ENCODE measurements at places on chromosomes 1 and 21.

- no peak for DNase-seq
Observed at GRCh38 chr1:95309031-95309471, 75.0 kb downstream of the RWDD3 start.

GRCh38 chr1:76430531-76430930 lies 356.0 kb downstream of the ST6GALNAC3 start:
- DNase-seq: no peak

DNA sequence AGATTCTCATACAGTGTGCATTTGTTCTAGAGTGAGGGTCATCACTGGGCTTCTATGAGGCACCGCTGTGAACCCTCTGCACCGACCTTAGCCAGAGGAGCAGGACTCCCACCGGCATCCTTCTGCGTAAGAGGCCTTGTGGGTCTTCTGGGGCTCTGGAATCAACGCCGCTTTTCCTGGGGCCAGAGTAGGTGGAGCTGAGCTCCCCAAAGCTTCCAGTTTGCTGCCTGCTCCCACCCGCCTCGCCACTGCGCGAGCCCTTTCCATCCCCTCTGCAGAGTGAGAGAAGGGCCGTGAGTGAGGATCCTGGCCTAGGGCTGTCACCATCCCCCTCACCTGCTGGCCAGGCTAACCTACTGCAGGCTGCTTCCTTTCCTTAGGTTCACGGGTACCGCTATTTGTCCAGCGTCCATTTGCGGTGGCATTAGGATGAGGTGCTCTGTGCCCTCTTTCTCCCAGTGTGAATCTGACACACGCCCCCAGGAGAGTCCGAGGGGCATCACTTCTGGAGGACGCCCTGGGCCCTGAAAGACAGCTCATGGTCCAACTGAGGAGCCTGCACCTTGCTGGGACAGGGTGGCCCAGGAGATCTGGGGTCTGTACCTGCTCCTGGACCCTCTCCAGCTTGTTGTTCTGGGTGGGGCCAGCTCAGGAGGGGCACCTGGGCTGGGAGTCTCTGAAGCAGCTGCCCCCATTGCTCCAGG lies 36.2 kb downstream of the UMODL1 start:
- no peak for DNase-seq

- no peak for DNase-seq
Observed at GRCh38 chr1:10665930-10666850, 130.3 kb downstream of the CASZ1 start.

DNA sequence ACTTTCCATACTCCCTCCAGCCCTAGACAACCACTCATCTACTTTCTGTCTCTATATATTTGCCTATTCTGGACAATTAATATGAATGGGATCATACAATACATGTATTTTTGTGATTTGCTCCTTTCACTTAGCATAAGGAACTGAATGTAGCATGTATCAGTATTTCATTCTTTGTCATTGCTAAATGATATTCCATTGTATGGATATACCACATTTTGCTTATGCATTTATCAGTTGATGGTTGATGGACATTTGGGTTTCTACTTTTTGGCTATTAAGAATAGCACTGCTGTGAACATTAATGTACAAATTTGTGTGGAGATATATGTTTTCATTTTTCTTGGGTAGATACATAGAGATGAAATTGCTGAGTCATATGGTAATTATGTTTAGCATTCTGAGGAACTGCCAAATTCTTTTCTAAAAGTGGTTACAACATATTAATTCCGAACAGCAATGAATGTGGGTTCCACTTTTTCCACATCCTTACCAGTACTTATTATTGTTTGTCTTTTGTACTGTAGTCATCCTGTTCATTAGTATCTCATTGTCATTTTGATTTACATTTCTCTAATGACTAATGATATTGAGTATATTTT lies 121.0 kb downstream of the LRRC40 start:
- DNase-seq: no peak

- DNase-seq: no peak
Observed at GRCh38 chr1:162878000-162878596, 17.1 kb upstream of the CCDC190 start.

GRCh38 chr1:99758073-99758511 lies 8.3 kb downstream of the FRRS1 start:
- no peak for DNase-seq

GRCh38 chr1:170959385-170959784 lies 24.1 kb downstream of the MROH9 start:
- no peak for DNase-seq

- no peak for DNase-seq
Observed at GRCh38 chr1:30234091-30234490, 489.3 kb downstream of the MATN1 start.

DNA sequence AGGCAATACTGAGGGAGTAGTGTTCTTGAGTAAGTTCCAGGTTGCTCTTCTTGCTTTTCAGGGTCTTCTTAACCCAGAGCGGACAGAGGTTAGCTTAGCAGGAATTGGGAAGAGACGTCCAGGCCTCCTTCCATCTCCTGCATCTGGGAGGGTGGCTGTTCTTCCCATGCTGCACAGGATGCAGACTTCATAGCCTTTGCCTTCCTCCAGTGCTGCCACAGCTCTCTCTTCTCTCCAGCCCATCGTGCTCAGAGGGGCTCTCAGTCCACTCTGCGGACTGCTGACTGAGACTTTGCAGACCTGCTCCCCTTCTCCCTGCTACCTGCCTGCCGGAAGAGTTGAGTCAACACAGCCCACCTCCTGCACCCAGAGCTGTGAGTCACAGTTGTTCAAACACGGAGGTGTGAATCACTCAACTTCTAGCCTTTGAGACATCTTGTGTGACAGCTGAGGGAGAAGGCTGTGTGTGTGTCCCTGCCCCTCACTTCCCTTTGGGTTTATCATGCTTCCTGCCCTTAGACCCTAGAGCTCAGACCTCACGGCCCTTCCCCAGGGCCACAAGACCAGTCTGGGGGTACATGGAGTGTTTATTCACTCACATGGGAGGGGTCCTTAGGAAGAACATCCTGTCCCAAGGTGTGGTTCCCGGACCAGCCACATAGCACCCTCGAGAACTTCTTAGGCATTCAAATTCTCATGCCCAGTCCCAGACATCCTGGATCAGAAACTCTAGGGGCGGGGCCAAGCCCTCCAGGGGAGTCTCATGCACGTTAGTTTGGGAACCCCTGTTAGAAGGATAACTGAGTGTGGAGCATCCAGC lies 158.3 kb upstream of the CACNA1E start:
- DNase-seq: peak; percentile 22

GRCh38 chr1:201895913-201896807 lies 7.5 kb downstream of the SHISA4 start:
- DNase-seq: peak; percentile 69

- DNase-seq: no peak
Observed at GRCh38 chr21:42073145-42074099, 2.3 kb downstream of the UMODL1 start.

DNA sequence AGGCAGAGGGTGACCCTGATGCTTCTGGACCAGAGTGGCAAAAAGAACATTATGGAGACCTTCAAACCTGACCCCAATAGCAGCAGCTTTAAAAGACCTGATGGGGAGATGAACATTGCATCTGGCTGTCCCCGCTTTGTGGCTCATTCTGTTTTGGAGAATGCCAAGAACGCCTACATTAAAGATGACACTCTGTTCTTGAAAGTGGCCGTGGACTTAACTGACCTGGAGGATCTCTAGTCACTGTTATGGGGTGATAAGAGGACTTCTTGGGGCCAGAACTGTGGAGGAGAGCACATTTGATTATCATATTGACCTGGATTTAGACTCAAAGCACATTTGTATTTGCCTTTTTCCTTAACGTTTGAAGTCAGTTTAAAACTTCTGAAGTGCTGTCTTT lies 45.8 kb downstream of the TRAF5 start:
- no peak for DNase-seq

DNA sequence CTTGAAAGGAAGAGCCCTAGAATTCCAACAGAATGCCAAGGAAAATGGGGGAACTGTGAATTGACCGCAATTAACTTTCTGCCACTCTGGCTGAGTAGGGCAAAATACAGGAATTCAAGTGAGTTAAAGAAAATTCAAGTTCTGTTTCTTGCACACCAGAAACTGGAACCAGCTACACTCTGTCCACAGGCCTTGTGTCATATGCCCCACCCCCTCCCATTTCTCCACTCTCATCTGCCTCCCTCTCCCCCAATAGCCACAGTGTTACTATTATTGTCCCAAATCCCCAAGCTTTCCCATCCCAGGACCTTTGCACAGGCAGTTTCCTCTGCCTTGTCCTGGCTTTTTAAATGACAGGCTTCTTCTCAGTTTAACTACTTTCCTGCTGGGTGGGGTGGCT lies 4.3 kb upstream of the STK40 start:
- DNase-seq: no peak

DNA sequence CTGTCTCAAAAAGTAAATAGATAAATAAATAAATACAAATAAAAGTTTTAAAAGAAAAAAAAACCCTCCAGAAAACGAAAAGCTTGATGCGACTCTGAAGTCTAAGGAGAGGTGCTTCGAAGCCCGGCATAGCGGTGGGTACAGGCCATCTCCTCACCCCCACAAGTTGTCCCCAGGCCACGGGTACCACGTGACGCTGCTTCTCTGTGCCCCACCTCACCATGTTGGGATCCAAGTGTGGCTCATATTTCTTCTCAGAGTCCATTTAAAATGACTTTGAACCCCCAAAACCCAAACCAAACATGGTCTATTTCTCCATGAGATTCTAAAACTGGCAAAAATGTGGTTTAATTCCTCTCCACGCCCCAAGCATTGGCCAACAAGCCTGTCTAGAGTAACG lies 32.9 kb upstream of the ZC3H12A start:
- no peak for DNase-seq

GRCh38 chr1:172699111-172699510 lies 40.2 kb downstream of the FASLG start:
- DNase-seq: peak; percentile 72

- DNase-seq: no peak
Observed at GRCh38 chr1:26156285-26157038, 2.4 kb upstream of the FAM110D start.

GRCh38 chr1:99771513-99771918 lies 5.1 kb upstream of the FRRS1 start:
- no peak for DNase-seq

- DNase-seq: no peak
Observed at GRCh38 chr1:29176576-29176975, 5.1 kb downstream of the SRSF4 start.

DNA sequence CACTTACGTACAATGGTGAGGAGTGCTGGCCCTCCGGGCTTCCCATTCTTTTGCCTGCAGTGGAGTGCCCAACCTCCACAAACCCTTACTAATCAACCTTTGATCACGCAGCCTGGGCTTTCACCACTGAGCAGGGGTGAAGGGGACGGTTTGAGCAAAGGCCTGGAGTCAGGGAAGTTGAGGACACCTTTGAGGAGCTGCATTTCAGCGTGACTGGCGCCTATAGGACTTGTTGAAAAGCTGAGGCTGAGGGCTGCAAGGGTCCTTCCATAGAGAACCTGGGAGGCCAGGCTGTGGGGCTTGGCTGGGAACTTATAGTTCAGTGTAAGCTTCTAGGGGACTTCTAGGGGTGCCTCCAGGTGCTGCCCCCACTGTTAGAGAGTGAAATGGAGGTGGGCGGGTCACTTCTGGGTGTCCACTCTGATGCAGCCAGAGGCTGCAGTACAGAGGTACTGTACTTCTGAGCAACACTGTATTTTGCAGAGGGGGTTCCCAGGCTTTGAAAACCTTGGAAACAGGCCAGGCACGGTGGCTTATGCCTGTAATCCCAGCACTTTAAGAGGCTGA lies 9.8 kb downstream of the SYTL1 start:
- DNase-seq: no peak

- peak; percentile 76 for DNase-seq
Observed at GRCh38 chr1:233326811-233327650, 493 bp upstream of the MAP3K21 start.

- DNase-seq: no peak
Observed at GRCh38 chr1:106998431-106999002, 58.0 kb upstream of the PRMT6 start.

GRCh38 chr21:16330908-16331268 lies 601.1 kb downstream of the USP25 start:
- no peak for DNase-seq

GRCh38 chr1:213330281-213330680 lies 279.2 kb downstream of the RPS6KC1 start:
- DNase-seq: no peak

GRCh38 chr1:213277036-213277435 lies 226.0 kb downstream of the RPS6KC1 start:
- no peak for DNase-seq

GRCh38 chr1:114298008-114298407 lies 144.3 kb upstream of the SYT6 start:
- no peak for DNase-seq

DNA sequence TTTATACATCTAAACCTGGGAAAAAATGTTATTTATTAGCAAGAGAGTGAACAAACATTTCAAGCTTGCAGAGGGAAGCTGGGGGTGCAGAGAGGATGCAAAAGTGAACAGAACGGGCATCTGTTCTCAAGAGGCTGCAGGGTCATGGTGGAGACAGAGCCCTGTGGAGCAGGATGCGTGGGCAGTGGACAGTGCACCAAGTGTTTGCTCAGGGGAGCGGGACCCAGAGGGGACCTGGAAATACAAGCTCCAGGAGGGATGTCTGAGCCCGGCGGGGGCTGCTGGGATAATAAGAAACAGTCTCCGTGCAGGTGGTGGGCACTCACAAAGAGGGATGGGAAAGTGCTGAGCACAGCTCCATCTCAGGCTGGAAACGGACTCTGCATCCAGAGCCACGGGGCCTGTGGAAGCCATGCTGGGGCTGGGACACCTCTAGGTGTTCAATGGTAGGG lies 105.3 kb upstream of the SLC45A1 start:
- no peak for DNase-seq

- DNase-seq: no peak
Observed at GRCh38 chr1:221793439-221794078, 51.7 kb upstream of the DUSP10 start.

- DNase-seq: no peak
Observed at GRCh38 chr1:171581226-171581625, 40.8 kb upstream of the MYOCOS start.

DNA sequence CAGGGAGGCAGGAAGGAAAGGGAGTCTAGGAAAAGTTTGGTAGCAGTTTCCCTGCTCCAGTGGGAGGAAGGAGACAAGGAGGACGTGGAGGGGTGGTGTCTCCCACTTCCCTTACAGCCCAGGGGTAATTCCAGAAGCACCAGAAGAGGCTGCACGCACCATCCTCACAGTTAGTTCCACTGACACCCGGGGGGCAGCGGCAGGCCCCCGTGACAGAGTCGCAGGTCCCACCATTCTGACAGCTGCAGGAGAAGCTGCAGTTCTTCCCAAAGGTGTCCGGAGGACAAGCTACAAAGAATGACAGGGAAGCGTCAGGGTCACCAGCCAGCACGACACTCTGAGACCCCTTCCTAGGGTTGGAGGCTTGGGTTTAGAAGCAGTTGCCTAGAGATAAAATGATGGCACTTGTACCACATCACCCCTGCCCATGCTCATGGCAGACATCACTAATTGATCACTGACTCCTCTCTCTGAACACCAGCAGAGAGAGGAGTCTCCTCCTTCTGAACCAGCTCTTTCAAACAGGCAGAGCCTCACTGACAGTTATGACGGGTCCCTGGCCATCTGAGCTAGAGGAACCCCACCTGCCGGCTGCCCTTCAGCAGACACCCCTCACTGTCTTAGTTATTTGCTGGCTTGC lies 53.3 kb downstream of the ARHGEF16 start:
- no peak for DNase-seq

- DNase-seq: no peak
Observed at GRCh38 chr1:85571828-85572227, 8.7 kb upstream of the CCN1 start.

All from activated CD4-positive, alpha-beta T cell treated with anti-CD3 and anti-CD28 coated beads for 1 hour (primary cell).